Hematopoietic multipotent progenitor cell treated with erythropoietin and hydrocortisone succinate and interleukin-3 and kit ligand, for 15 days (in vitro differentiated cells): ENCODE measurements at places on chromosomes 2 and 18.

DNA sequence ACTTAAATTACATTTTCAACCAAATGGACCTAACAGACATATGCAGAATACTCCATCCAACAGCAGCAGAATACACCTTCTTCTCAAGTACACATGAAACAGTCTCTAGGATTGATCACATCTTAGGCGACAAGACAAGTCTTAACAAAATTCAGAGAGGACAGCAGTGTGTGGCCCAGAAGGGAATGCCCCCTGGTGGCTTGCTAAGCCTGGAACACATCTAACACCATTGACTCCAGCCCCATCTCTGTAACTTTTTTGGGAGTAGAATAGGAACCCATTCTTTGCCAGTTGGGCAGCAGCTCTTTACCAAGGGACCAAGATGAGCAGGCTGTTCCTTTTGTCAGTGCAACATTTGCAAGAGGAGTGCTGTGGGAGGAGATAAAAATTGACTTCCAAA is 249.9 kb downstream of the PLCL1 start:
- DNase-seq: no peak

GRCh38 chr2:237384672-237385020 is 29.3 kb downstream of the COL6A3 start:
- DNase-seq: no peak

- DNase-seq: no peak
These were observed 242.6 kb downstream of the IKZF2 start for GRCh38 chr2:212908682-212909435.

DNA sequence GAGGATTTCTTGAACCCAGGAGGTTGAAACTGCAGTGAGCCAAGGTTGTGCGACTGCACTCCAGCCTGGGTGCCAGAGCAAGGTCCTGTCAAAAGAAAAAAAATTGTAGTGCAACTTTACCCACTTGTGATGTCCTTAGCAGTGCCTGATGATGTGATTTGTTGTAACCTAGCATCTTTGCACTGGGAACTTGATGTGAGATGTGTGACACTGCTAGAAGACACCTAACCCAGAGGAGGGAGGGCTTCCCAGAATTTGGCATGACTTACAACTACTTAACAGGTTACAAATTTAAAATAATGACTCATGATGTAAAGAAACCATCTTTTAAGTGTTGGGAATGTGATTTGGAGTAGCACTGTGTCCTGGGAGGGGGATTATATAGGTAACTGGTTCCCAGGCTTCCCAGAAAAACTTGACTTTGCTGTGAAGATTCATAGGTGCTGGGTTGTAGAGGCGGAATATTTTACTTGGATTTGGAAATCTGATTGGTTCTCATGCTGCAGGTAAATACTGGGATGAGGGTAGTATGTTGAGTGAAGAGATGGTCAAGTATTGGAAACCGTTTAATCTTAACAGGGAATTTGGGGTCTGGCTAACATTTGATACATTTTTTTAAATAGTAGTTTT is 3.7 kb downstream of the EEF1B2 start:
- DNase-seq: no peak

- DNase-seq: no peak
These were observed 338.3 kb downstream of the GULP1 start for GRCh38 chr2:188629753-188630527.

DNA sequence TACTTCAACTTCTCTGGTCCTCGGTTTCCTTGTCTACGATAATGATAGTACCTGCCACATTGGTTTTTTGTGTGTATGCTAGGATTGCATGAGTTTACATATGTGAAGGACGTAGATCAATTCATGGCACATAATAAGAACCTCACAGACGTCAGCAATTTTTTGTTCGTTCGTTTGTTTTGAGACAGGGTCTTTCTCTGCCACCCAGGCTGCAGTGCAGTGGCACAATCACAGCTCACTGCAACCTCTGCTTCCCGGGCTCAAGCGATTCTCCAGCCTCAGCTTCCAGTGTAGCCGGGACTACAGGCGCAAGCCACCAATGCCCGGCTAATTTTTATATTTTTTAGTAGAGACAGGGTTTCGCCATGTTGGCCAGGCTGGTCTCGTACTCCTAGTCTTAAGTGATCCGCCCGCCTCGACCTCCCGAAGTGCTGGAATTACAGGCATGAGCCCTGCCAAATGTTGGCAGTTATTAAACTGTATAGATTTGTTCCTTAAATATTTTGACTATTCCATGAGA is 756 bp upstream of the SLC35F5 start:
- DNase-seq: no peak

- no peak for DNase-seq
These were observed 9.8 kb downstream of the AGXT start for GRCh38 chr2:240878341-240878936.

- DNase-seq: no peak
These were observed 672.2 kb upstream of the ACVR2A start for GRCh38 chr2:147172493-147173188.

DNA sequence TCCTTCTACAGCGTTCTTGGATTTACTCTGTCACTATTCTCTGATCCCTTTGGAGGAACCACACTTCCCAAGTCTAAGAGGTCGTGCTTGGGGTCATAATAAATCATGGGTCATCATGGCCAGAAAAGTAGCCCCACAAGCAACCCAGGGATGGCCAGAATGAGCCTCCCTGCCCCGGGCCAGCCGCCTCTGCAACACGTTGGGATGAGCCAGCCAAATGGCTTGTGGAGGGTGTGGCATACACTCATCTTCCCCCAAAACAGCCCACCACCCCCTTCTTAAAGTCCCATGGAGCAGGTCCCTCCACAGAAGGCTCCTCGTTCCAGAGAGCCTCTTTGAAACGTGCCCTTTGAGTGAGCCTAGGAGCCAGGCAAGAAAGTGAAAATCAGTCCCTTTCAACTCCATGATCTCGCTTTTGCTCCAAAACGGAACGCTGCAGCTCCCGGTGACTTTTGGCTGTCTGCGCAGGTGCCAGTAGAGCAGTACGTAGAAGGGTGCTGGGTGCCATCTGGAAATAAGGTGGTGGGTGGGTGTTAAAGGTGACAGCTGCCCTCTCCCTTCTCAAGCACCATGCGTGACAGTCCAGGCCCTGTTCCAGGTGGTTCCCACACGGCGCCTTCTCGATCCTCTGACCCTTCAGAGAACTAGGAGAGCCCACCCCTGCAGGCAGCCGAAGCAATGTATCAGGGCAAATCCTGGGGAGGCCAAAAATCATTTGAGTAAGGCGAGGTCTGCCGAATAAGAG is 48.5 kb upstream of the FOSL2 start:
- no peak for DNase-seq

GRCh38 chr18:38305961-38306360 is 740.4 kb upstream of the CELF4 start:
- no peak for DNase-seq

GRCh38 chr2:228602288-228602687 is 420.8 kb upstream of the SPHKAP start:
- no peak for DNase-seq

- no peak for DNase-seq
These were observed 64.0 kb downstream of the CDH20 start for GRCh38 chr18:61397222-61397621.

DNA sequence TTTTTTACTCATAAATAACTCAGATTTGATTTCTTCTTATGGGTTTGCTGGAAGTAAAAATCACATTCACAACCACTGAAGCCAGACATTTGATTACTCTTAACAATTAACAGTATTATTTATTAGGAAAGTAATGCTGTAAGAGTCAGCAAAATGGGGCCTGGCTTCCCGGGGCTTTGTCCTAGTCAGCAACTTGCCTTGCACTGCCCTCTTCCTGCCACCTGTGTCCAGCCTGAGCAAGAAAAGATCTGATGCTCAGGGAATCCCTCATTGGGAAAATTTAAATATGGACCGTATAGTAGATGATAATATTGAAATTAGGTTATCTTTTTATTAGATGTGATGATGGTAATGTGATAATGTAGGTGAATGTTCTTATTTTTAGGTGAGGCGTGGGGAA is 30.8 kb upstream of the ACYP2 start:
- DNase-seq: peak; percentile 33

- no peak for DNase-seq
These were observed 533.8 kb downstream of the ADCYAP1 start for GRCh38 chr18:1438458-1438910.

- DNase-seq: peak; percentile 22
These were observed 36.0 kb downstream of the FARP2 start for GRCh38 chr2:241391892-241392665.

GRCh38 chr2:6780765-6781274 is 84.9 kb downstream of the CMPK2 start:
- DNase-seq: no peak

GRCh38 chr2:69291004-69291650 is 95.9 kb downstream of the GFPT1 start:
- no peak for DNase-seq

GRCh38 chr2:97957432-97958183 is 38.1 kb downstream of the TMEM131 start:
- DNase-seq: no peak

GRCh38 chr18:79637181-79637920 is 42.3 kb upstream of the CTDP1 start:
- no peak for DNase-seq

GRCh38 chr18:62812242-62812641 is 96.9 kb downstream of the PHLPP1 start:
- no peak for DNase-seq

DNA sequence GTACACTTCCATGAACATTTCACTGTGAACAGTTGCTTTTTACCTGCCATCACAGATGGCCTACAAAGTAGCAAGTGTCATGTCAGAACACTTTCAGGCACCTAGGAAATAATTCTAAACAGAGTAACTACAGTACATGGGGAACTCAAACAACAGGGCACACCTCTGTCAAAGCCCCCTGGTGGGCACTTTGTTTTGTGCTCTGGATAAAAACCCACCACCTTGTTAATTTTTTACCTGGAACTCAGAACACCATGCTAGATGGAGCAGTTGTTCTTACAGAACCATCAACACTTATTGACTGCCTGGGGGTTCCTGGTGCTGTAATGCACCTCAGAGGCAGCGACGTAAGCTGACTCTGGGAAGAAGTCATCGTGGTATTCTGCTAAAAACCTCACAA is 2.3 kb downstream of the MSL3B start:
- no peak for DNase-seq

DNA sequence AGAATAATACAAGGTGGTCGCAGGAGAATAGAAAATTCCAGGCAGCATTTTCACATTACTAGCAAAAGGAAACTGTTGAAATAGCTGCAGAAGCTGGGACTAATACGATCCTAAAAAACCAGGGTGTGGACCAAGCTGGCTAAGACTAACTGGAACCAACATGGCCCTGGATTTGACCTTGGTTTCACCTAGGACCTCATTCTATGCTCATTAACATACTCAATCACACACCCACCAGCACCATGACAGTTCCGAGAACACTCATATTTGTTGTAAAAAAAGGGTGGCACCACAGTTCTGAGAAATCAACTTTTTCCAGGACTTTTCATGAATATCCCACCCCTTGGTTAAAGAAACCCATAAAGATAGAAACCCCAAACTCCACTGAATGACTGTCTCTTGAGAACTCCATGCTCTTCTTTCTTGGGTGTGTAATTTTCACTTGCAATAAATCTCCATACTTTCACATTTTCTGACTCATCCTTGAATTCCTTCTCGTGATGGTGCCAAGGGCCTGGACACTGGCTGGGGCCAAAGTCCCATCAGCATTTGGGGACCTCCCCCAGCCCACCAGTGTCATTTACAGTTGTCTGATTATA is 164.3 kb upstream of the CHST9 start:
- no peak for DNase-seq

GRCh38 chr2:25566694-25567093 is 106.7 kb downstream of the DTNB start:
- no peak for DNase-seq

DNA sequence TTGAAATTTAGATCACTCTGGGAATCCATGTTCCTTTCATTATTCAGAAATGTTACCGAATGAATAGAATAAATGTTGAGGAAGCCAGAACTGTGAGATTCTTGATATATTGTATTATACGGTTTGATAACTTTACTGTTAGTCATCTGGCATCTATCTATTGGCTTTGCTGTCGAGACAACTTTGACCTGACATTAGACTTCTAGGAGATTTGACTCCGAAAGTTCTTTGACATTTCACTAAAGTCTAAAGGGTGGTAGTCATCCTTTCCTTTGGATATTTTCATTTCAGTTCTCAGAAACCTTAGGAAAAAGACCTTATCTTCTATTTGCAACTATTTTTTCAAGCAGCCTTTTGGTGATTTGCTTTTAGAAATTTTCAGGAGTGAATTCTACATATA is 1.9 kb downstream of the BMPR2 start:
- no peak for DNase-seq

DNA sequence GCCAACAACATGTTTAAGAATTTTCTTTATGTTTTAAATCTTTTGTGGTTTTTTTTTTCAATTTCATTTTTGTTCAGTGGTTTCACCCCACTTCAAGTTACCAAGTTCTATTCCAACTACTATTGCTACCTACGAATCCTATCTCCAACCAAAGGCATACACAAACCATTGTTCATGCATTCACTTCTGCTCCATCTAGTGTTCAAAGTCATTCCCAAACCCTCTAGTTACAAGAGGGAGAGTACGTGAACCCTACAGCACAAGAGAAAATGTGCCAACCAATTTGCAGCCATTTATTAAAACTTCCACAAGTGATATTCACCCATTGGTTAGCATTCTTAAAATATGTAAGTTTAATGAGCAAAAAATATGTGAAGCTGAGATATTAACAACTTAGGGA is 295.1 kb upstream of the KYNU start:
- no peak for DNase-seq

DNA sequence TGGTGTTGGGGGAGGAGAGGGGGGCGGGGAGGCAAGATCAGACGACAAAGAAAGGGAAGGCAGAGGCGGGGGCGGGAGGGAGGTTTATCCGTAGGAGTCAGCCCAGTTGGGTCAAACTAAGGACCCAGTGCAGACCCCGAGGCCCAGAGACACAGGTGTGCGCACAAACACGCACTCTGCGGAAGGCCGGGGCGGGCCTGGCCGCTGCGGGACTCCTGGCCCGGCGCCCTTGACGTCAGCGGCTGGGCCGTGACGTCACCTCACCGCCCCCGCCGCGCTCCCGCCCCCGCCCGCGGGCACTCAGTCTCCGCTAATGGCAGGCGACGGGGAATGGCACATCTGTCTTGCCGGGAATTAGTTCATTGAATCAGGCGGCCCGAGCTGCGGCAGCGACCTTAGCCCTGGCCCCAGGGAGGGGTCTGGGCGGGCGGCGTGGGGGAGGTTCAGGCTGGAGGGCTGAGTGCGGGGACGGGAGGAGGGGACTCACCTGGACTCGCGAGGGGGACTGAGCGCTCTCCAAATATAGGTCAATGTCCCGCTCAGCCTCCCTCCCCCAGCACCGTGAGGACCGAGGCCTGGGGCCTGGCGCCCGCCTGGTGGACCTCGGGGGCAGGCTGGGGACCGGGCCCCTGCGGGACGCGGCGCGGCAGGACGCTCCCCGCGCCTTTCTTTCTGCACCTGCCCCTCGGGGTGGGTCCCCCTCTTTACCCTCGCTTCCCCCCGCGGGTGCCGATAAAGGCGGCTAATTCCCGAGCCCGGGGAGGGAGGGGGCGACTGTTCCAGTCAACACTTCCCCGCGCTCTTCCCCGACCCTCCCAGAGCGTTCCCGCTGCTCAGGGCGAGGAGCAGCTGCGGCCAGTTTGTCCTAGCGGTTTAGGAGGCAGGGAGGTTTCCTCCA is 15.5 kb upstream of the ECEL1 start:
- no peak for DNase-seq
